ENCODE measurements at places on chromosomes 5 and 9.

DNA sequence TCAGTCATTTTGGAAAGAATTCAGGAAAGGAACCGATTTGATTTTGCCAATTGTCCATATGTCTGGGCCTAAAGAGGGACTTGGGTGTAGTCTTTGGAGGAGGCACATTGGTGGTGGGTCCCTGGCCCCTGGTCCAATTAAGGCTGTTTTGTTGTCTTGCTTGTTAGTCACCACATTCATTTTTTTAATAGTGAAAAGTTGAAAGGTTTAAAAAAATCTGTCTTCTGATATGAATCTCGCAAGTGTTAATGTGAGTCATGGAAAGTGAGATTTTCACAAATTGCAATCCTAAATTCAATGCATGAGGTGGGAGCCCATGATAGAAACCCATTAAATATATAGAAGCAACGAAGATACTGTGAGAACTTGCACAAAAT is 165.9 kb upstream of the OTULINL start:
- no peak for DNase-seq

GRCh38 chr5:170563824-170564567 is 60.2 kb downstream of the KCNIP1 start:
- DNase-seq = no peak

DNA sequence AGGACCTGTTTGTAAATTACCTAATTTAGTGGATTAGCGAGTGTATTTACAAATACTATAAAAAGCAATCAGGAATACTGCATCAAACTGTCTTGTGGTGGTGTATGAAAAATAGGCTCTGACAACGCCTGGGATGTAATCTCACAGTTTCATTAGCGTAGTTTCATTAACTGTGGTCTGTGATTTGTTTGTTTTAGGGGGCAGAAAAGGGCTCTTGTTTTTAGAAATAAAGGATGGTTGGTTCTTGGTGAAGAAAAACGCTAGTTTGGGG is 1.4 kb downstream of the SLC44A1 start:
- no peak for DNase-seq

GRCh38 chr5:68259700-68260099 is 44.1 kb downstream of the PIK3R1 start:
- no peak for DNase-seq

GRCh38 chr9:26657958-26658357 is 234.6 kb downstream of the CAAP1 start:
- no peak for DNase-seq

DNA sequence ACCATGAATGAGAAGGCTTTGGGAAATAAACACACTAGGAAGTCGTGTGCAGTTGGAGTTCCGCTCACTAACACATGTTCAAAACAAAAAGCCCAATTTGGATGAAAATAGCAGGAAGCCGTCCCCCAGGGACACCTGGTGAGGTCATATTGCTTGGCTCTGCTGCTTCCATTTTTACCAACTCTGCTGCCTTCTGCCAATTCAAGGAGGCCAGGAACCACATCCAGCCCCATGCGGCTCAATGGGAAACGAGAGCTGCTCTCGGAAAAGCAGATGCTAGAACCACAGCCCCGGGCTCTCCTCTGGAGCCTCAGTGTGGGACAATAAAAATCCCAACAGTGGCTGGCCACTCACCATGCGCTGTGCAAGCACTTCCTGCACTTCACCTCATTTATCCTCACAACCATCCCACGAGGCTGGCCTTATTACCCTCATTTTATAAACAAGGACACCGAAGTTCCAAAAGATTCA is 13.4 kb downstream of the ADAM19 start:
- no peak for DNase-seq

DNA sequence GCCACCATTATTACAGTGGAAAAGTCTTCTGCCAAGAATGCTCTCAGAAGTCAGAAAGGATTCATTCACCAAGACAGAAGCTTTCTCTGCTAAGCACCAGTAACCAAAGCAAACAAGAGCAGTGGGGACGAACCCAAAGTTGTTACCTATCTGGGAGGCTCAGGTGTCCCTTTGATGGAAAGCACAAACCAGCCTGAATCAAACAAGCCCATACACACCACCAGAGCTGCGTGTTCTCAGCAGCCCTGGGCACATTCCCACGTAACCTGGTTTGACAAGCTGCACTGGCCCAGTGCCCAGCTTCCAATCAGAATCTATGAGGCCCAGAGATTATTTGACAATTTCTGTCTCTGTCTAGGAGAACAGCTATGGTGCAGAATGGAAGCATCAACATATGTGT is 252.6 kb downstream of the ACTL7B start:
- DNase-seq = no peak

DNA sequence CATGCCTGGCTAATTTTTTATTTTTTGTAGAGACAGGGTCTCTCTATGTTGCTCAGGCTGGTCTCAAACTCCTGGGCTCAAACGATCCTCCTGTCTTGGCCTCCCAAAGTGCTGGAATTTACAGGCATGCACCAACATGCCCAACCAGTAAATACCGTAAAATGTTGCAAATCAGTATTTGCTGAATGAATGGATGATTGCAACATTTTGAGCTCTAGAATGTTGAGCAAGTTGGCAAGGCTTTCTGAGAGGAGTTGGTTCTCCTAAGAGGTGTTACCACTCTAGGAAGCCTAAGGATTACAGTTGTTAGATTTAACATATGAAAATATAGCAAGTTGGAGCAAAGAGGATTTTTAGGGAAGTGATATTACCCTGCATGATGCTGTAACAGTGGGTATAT is 15.6 kb upstream of the DMXL1 start:
- no peak for DNase-seq

GRCh38 chr5:90066920-90067319 is 342.6 kb downstream of the CETN3 start:
- DNase-seq = no peak

DNA sequence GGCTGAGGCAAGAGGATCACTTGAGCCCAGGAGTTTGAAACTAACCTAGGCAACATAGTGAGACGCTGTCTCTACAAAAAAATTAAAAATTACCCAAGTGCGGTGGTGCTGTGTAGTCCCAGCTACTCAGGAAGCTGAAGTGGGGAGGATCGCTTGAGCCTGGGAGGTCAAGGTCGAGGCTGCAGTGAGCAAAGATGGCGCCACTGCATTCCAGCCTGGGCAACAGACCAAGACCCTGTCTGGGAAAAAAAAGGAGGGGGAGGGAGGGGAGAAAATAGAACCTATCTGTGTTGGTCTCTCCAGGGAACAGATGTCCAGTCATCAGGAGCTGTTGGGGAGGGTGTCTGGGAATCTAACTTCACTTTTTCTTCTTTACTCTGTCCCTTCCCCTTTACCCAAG is 24.3 kb downstream of the MAT2B start:
- no peak for DNase-seq

DNA sequence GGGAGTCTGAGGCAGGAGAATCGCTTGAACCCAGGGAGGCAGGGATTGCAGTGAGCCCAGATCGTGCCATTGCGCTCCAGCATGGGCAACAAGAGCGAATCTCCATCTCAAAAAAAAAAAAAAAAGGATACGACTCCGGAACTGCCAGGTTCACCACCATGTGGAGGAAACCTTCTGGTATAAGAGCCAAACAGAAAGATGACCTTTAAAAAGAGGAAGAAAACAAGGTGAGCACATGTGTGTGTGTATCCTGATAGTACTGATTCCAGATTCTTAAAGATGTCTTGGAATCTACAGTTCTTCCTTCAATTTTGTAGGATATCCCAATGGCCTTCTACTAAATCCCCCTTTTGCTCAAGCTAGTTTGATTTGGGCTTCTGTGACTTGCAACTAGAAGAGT is 33.7 kb downstream of the FBXO10 start:
- no peak for DNase-seq

- DNase-seq = no peak
These were observed 406.1 kb downstream of the NR2F1-AS1 start for GRCh38 chr5:93174930-93175329.

- no peak for DNase-seq
These were observed 8.0 kb downstream of the SURF6 start for GRCh38 chr9:133327834-133328484.

- no peak for DNase-seq
These were observed 188.2 kb downstream of the SGCD start for GRCh38 chr5:156515121-156515520.

GRCh38 chr5:87277279-87277835 is 9.7 kb downstream of the RASA1 start:
- no peak for DNase-seq

GRCh38 chr5:68446487-68446894 is 230.9 kb downstream of the PIK3R1 start:
- DNase-seq = no peak

- no peak for DNase-seq
These were observed 5.7 kb downstream of the SPRY4 start for GRCh38 chr5:142319105-142319504.

DNA sequence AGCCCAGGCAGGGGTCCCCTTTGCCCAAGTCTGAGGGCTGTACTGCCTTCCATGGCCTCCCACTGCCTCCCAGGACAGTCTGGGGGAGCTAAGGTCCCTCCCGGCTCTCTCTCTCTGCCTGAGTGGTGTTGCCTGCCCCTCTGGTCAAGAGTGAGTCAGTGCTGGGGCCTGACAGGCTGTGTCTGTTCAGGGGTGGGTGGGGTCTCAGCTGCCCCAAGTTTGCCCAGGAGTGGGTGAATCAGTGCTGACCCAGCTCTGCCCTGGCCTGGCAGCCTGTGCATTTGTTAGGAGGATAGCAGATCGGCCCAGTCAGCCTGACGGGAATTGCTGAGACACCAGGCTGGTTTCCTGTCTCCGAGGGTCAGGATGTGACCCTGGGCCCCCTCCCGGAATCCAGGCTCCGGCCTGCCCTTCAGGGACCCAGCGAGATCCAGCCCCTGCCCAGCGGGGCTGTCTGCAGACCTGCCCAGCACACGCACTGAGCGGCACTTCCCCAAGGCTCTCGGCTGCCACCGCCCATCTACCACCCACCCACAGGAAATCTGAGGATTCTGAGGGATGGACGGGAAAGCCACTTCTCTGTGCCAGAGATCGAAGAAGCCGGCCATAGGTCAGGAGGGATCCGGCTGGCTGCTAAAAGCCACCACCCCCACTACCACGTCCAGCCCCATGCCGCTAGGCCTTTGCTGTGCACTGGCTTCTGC is 15.9 kb downstream of the ENG start:
- DNase-seq = no peak

- no peak for DNase-seq
These were observed 218.7 kb downstream of the TRPM3 start for GRCh38 chr9:70902692-70903131.

DNA sequence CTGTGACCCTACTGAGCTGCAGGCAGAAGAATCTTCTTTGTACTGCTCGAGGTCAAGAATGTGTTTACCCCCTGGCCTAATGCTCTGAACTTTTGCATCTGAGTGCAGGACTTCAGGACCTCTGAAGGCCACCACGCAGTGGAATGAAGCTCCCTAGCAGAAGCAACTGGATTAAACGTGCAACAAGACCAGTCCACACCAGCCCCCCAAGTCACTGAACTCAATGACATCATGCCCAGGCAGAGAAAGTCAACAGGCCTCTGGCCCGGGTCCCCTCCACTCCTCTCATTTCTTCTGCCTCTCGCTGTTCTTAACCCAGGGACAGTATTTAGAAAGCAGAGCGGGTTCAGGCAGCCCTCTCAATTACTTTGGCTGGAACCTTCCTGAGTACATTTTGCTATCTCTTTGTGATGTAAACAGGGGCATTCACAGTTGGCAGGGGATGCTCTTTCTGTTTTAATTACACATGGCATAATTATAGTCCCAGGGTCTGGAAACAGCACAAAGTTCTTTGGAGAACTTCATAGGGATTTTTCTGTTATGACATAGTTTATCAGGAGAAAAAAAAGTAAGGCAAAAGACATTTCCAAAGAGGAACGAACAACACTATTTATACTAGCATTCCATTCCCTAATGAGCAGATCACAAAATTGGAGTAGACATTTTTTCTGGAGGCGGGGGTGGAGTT is 108.2 kb upstream of the SPATA31D4 start:
- no peak for DNase-seq

DNA sequence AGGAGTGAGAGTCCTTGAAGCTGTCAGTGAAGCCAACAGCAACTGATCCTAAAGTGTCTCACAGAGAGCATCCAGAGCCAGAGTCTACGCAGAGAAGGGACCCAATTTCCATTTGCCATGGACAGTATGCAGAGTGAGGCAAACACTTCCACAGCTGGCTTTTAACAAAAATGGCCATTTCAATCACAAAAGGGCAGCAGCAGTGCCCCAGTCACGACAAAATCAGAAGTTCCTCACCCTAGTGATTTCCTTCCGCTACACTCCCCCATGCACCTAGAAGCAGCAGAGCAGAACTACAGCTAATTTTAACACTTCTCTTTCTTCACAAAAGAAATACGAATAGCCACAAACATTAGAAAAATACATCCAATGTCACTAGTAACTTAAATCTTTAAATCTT is 27.9 kb downstream of the FBXW11 start:
- no peak for DNase-seq

GRCh38 chr5:146399481-146399880 is 47.7 kb upstream of the TCERG1 start:
- no peak for DNase-seq

Data from activated naive CD4-positive, alpha-beta T cell (primary cell).